ENCODE measurements at places on chromosomes 16 and 17. TPM values are rescaled to one million over a fixed set of nuclear protein-coding genes. Genes with fewer than 3 reads are reported as not detected.
A peak's percentile ranks its signal among the peaks of the same experiment; 100 is the strongest.

GRCh38 chr16:1707193-1707790 is 1.3 kb downstream of the MAPK8IP3 start:
- peak overlapping the region; percentile 93 for H3K27ac ChIP-seq
- no peak for DNase-seq
- peaks cover 7% of the 10 kb centered on the region for H3K4me1 ChIP-seq

DNA sequence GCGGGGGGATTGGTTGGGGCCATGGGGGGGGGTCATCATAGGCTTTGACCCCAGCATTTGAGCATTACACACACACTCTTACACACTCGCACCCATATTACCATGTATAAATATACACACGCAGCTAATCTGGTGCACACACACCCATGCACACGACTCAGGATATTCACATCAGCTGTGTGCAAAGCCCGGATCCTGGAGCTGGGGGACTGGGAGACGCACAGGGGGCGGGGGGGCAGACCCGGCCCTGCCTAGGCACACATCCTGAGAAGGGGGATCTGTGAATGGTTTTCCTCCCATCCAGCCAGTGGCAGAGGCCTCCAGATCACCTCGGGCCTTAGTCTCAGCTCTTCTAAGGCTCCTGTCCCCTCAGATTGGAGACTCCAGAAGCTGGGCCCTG is 5.6 kb downstream of the ASGR2 start:
- H3K36me3 ChIP-seq = no peaks in the 10 kb centered on the region
- no peak overlapping the region for H3K27ac ChIP-seq
- H3K4me3 ChIP-seq = no peak overlapping the region
- no peaks in the 10 kb centered on the region for H3K4me1 ChIP-seq

- peaks cover 10% of the 10 kb centered on the region for H3K4me1 ChIP-seq
- H3K27me3 ChIP-seq = no peaks in the 10 kb centered on the region
- peak overlapping the region; percentile 97 for H3K4me3 ChIP-seq
- peak overlapping the region; percentile 91 for H3K27ac ChIP-seq
- H3K36me3 ChIP-seq = no peaks in the 10 kb centered on the region
These were observed 858 bp upstream of the ASPSCR1 start for GRCh38 chr17:81976332-81977210.

DNA sequence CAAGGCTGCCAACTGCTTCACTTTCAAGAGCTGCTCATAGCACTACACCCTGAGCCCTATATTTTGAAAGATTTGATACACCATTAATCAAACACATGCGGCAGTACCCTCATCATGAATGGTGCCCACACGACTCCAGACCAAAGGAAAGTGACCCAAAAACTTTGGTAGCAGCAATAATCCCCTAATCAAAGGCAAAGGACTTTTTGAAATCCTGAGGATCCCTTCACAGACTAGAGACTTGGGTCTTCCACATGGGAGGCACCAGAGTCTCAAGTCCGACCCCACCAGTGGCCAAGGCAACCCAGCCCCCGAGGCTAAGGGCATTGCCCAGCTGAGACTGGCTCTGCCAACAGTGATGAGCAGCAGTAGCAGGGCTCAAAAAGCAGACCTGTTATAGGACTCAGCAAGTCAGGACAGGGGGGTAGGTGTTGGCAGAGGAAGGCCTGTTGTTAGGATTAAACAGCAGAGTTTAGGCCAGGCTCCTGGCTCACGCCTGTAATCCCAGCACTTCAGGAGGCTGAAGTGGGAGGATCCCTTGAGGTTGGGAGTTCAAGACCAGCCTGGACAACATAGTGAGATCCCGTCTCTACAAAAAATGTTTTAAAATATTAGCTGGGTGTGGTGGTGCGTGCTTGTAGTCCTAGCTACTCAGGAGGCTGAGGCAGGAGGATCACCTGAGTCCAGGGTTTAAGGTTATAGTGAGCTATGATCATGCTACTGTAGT is 3.2 kb downstream of the TRIM25 start:
- peak overlapping the region; percentile 20 for H3K4me3 ChIP-seq
- H3K36me3 ChIP-seq = no peaks in the 10 kb centered on the region
- H3K27me3 ChIP-seq = no peaks in the 10 kb centered on the region

GRCh38 chr16:51658531-51658930 is 507.5 kb upstream of the SALL1 start:
- no peak for DNase-seq
- no peaks in the 10 kb centered on the region for H3K4me1 ChIP-seq
- no peak overlapping the region for H3K4me3 ChIP-seq
- no peaks in the 10 kb centered on the region for H3K27me3 ChIP-seq
- no peaks in the 10 kb centered on the region for H3K36me3 ChIP-seq

GRCh38 chr17:8949061-8949661 is 16.3 kb downstream of the PIK3R5 start:
- H3K4me1 ChIP-seq = no peaks in the 10 kb centered on the region
- H3K27ac ChIP-seq = no peak overlapping the region
- no peak for DNase-seq
- no peak overlapping the region for H3K4me3 ChIP-seq

- H3K27me3 ChIP-seq = no peaks in the 10 kb centered on the region
- H3K27ac ChIP-seq = no peak overlapping the region
- H3K4me3 ChIP-seq = no peak overlapping the region
- H3K4me1 ChIP-seq = no peaks in the 10 kb centered on the region
- H3K36me3 ChIP-seq = peaks cover 83% of the 10 kb centered on the region
These were observed 50.6 kb downstream of the MED13 start for GRCh38 chr17:62014526-62014925.

The KCNAB3 gene
- 5.0 TPM for total RNA-seq

All from Peyer's patch (tissue), 4 donors.